ENCODE measurements at places on chromosomes 7 and 10.

GRCh38 chr10:16011548-16011947 lies 151.2 kb upstream of the MINDY3 start:
- no peak for DNase-seq

- no peak for DNase-seq
These were observed 33.4 kb upstream of the FAM133B start for GRCh38 chr7:92623544-92623943.

GRCh38 chr7:8215648-8216333 lies 46.2 kb downstream of the ICA1 start:
- DNase-seq, result no peak

GRCh38 chr7:40439686-40440085 lies 304.9 kb downstream of the SUGCT start:
- no peak for DNase-seq

GRCh38 chr7:480531-481218 lies 39.0 kb downstream of the PDGFA start:
- DNase-seq, result no peak

GRCh38 chr7:123003539-123004126 lies 8.1 kb upstream of the TAS2R16 start:
- no peak for DNase-seq

DNA sequence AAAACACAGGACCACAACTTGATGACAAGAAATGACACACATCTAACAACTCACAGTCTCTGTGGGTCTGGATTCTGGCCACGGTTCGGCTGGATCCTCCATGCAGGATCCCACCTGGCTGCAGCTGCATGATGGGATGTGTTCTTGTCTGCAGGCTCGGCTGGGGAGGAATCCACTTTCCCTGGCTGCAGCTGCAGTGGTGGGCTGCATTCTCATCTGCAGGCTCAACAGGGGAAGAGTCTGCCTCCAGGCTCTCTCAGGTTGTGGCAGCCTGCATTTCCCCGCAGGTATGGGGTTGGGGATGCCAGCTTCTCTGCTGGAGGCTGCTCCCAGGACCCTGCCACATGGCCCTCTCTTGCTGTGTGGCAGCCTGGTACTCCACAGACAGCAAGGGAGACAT lies 64.9 kb downstream of the MICALL2 start:
- DNase-seq, result no peak

- no peak for DNase-seq
These were observed 48.6 kb upstream of the CNPY1 start for GRCh38 chr7:155594961-155595366.

DNA sequence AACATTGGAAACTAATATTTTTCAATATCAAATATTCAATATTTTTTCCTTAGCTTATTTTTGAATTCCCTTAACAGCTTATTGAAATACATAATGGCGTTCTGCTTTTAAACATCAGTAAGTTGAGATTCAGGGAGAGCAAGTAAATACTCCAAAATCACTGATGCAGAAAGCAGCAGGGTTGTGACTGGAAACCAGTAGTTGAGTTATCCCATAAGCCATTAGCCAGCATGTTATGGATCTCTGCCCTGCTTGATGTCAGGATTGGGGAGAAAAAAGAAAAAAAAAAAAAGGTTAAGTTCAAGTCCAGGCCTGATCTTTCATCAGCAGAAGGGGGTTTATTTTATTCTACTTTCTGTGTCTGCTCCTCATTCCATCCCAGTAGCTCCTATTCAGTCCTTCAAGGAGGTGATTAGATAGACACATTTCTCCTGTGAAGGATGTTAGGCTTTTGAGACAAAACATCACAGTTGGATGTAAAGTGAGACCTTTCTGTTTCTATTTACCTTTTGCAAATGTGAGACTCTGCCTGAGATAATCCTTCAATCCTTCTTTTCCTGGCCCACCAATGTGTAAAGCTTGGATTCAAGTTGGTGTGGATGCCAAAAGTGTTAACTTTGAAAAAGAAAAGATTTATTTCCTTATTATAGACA lies 110.9 kb upstream of the HDAC9 start:
- DNase-seq, result no peak

Measured in AG09309 (cell line).